Amniotic stem cell (primary cell): ENCODE measurements at places on chromosomes 2 and 18.

DNA sequence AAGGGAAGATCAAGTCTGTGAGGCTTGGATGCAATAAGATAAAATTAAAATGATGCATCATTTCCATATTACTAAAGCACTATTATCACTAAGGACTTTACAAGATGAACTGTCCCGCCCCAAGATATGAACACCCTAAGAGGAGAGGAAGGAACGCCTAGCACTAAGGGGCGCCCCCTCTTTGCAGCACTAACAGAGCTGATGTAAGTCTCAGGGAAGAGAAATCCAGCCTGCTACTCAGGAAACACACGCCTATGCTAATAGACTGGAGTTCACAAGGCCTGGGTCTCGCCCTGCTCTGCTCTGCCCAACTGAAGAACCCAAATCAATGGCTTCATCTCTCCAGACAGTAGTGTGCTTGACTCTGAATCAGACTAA is 6.1 kb downstream of the INO80C start:
- DNase-seq: no peak

- DNase-seq: no peak
Observed at GRCh38 chr2:219362072-219362471, 25.6 kb downstream of the DNPEP start.

DNA sequence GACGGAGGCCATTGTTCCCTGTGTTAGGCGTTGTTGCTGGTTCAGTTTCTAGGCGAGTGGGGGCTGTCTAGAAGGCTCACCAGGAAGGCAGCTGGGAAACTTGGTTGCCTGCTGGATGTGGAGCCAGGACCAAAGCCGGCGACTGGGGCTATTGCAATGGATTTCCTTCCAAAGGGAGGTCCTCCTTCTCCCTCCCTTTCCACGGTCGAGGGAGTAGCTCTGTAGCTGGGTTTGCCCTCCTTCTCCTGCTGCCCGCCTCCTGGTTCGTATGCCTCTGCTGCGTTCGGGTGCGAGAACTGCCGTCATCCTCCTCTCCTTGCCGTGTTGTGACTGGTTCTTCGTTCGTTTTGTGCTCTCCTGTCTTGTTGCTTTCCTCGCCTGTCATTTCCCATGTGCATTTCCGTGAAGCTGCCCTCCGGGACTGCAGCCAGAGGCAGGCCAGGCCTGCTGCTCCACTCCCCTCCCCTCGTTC is 203.4 kb downstream of the NEDD4L start:
- no peak for DNase-seq

- DNase-seq: no peak
Observed at GRCh38 chr2:133223226-133223625, 345.0 kb downstream of the NCKAP5 start.

DNA sequence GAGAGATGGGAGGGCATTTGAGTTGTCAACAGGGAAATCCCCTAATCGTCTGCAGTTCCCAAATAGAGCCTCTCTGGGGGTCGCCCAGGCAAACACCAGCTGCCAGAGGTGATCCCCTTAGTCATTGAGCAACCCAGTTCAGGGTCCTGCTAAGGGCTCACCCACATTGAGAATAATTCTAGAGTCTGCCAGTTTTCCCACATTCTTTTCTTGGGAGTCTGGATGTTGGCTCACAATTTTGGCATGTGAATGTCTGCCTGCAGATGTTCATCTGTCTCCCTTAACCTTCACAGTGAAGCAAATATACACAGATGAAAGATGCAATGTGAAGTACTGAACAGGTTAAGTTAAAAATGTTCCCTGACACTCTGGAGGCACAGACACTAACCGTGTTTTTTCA is 11.4 kb upstream of the SMIM21 start:
- no peak for DNase-seq

DNA sequence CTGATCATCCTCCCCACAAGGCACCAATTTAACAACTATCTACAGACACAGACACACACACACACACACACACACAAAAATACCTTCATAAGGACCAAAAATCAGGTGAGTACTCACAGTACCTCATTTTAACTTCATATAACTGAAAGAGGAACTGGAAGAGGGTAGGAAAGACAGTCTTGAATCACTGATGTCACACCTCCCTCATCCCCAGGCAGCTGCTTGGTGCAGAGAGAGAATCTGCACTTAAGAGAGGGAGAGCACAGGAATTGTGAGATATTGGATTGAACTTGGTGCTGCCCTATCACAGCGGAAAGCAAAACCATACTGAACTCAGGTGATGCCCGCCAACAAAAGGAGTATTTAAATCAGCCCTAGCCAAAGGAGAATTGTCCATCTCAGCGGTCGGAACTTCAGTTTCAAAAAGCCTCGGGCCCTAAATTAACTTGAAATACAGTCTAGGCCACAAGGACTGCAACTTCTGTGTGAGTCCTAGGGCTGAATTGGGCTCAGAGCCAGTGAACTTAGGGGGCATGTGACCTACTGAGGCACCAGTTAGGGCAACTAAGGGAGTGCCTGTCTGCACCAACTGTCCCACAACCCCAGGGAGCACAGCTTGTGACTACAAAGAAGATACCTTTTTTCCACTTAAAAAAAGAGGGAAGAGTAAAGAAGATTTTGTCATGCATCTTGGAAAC is 211.1 kb downstream of the LRATD1 start:
- DNase-seq: no peak

GRCh38 chr18:31269566-31269965 is 48.4 kb upstream of the DSG1 start:
- no peak for DNase-seq

- no peak for DNase-seq
Observed at GRCh38 chr2:38666556-38666910, 619 bp downstream of the GALM start.

DNA sequence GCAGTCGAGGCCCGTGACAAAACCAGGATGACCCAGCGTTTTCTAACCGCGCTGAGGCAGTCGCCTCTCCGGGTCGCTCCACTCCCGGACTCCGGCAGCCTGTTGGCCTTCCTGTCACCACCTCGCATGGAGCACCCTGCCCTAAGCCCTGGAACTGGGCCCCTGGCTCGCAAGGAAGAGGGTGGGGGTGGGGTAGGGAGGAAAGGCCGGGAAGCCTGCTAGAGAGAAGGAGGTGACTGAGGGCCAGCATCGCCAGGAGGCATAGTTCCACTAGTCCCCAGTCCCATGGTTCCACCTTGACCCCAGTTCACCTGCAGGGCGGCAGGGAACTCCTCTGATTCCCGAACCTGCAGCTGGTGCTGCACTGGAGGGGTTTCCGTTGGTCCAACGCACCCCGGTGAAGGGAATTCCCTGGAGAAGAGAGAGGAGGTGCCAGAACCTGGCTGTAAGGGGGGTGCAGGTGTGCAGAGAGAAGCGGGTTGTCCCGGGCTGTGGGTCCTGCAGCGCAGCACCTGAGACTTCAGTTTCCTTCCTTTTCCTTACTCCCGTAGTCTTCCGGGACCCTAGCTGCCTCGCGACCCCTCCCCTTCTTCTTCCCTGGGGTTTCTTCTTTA is 11.8 kb upstream of the EN1 start:
- DNase-seq: no peak

DNA sequence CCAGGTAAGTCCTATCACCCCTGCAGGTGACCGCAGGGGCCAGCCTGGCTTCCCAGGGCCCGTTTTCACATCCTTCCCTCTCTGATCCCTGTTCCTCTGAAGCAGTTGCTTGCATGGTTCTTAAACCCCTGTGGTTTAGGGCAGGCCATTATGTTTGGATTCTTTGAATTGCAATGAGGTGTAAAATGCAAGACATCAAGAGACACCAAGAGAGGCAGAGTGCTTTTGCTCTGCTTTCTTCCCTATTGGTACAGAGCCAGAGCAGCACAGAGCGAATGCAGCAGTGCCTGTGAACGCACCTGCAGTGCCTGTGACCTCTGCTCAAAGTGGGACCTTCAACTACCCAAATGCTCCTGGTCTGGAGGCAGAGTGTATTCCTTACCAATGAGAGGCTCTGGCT is 7.6 kb downstream of the RFX8 start:
- no peak for DNase-seq

DNA sequence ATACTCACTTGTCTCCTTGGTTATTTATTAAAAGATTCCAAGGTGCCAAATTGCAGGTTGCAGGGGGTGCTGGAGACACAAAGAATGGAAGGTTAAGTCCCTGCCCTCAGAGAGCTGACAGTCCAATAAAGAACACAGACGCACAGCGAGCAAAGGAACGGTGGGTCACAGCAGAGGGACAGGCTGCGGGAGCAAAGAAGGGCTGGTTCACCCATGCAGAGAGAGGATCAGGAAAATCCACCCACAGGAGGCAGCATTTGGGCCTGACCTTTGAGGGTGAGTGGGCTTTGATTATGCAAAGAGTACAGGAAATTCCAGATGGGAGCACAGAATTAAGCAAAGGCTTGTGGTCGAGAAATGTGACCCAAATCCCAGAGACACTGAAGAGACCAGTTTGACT is 45.0 kb downstream of the ZBTB7C start:
- DNase-seq: no peak
